HT-29 (cell line): ENCODE measurements at places on chromosomes 1 and 21.
A peak's percentile ranks its signal among the peaks of the same experiment; 100 is the strongest.

- no peak for DNase-seq
These were observed 131.5 kb upstream of the FGGY start for GRCh38 chr1:59165353-59165752.

DNA sequence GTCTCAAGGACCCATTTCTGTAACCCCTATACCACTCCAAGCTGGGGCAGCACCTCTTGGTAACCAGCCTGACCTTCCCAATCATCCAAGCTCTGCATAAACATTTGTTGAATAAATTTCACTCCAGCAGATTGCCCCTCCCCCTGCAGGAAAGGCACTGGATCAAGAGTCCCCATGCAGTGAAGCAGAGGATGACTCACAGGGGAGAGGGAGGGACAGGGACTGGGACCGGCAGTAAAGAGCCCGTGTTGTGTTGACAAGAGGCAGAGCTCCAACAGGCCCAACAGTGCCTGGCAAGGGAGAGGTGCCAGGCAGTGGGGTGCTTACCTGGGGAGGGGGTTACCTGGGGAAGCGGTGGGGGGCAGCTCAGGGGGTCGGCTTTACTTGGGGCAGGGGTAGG, 32.3 kb downstream of the SLC9A1 start:
- DNase-seq = peak; percentile 88

DNA sequence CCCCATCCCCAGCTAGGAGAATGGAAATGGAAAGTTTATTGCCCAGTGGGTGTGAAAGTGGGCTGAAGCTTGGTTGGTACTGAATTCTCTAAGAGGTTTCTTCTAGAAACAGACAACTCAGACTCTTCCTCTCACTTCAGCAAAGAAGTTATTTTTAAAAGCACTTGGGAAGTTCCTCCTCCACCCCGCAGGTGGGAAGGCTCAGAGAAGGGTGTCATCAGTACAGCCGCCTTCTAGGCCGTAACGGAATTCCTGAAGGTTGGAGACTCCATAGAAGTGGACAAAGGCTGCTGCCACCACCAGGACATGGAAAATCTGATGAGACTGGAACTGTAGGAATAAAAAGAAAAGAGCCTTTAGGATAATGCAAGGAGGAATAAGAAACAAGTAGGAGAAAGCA, 14.3 kb upstream of the KLHL12 start:
- DNase-seq = no peak

DNA sequence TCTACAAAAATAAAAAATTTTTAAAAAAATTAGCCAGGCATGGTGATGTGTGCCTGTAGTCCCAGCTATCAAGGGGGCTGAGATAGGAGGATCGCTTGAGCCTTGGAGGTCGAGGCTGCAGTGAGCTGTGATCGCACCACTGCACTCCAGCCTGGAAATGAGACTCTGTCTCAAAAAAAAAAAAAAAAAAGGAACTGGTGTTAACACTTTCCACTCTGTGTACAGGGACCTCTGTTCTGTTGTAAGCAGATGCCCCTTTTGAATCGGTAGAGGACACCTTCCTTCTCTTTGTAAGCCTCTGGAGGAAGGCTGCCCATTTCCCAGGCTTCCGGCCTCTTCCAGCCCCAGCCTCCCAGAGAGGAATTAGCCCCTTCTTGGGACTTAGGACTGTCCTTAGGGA, 7.3 kb upstream of the C1orf210 start:
- DNase-seq = no peak

DNA sequence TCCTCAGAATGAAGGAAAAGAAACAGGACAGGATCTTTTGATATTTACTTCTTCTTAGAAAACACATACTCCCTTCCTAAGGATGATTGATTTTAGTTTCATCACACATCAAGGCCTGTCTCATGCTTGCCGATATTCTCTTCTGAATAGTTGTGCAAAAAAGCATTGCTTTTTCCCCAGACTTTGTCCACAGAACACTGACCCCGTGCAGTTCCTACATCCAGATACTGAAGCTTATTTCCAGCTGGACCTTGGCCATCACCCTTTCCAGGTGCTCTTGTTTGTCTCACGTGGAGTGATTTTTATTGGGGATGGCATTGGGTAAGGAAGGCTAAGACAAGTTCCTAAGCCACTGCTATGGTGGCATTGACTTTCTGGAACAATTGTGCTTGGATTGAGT, 197.3 kb upstream of the HOOK1 start:
- no peak for DNase-seq
